EH (cell line): ENCODE measurements at places on chromosomes 4 and X.

DNA sequence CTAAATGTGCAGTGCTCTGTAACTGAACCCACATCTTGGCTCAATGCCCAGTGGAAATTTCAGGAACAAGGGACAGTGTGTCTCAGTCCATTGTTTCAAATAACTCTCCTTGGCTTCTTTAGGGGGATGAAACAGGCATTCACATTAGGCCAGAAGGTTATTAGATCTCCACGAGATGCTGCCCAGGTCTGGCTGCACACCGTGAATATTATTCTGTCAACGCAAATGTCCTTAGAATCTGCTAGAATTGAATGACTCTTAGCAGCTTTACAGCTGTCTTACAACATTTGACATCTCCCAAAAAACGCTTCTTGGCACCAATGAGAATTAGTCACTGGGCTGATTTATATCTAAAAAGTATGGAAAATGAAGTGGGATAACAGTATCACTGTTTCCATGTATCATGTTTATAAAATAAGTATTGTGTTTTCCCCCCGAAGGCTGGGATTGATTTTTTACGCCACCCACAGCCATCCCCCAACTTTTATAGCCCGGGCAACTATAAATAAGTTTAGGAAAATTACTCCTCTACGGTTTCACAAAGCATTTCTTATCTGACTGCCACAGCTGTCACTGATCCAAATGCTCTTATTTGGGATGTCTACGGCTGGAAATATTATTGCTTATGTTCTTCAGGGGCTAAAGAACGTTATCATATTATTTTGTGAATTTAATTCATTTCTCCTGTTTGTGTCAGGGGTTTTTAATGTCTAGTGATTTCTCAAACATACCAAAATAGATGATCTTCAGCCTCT, 559.7 kb upstream of the FAT1 start:
- DNase-seq, result peak; percentile 77

DNA sequence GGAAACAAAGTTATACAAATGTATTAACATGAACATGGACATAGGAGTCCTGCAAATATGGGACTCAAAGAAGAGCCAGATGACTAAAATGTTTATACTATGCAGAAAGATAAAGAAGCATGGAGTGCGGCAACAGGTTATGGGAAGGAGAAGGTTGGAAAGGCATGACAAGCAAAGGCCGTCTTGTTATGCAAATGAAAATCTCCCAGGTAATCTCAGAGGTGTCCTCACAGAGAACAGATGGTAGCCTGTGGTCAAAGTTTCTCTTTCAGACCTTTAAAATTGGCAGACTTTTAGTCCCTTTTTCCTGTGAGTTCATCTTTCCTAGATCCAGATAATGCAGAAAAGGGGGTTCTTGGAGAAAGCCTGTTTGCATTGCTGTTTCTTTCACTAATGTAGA, 116.4 kb upstream of the BEND4 start:
- DNase-seq, result no peak

DNA sequence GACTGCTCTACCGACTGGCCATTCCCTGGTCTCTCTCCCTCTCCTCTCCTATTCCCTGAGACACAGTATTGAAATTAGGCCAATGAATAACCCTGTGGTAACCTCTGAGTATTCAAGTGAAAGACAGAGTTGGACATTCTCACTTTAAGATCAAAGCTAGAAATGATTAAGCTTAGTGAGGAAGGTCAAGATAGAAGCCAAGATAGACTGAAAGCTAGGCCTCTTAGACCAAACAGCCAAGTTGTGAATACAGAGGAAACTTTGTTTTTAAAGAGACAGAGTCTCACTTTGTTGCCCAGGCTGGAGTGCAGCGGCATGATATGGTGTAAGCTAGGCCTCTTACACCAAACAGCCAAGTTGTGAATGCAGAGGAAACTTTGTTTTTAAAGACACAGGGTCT, 64.6 kb downstream of the KDM6A start:
- no peak for DNase-seq

GRCh38 chr4:189613207-189613606, 327.5 kb upstream of the FRG1 start:
- no peak for DNase-seq

DNA sequence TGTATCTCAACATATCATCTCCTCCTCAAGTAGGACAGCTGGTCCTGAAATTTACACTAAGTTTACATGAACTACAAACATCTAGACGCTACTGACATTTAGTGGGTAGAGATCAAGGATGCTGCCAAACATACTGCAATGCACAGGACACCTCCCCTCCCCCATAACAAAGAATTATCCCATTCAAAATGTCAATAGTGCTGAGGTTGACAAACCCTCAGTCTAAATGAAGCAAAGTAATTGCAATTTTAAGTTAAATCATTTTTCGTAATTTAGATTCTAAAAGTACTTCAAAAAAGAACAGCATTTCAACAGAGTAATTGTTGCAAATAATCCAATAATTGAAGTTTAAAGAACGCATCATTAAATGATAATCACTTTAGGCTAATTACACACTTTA, 1.2 kb downstream of the PRMT9 start:
- peak; percentile 3 for DNase-seq

DNA sequence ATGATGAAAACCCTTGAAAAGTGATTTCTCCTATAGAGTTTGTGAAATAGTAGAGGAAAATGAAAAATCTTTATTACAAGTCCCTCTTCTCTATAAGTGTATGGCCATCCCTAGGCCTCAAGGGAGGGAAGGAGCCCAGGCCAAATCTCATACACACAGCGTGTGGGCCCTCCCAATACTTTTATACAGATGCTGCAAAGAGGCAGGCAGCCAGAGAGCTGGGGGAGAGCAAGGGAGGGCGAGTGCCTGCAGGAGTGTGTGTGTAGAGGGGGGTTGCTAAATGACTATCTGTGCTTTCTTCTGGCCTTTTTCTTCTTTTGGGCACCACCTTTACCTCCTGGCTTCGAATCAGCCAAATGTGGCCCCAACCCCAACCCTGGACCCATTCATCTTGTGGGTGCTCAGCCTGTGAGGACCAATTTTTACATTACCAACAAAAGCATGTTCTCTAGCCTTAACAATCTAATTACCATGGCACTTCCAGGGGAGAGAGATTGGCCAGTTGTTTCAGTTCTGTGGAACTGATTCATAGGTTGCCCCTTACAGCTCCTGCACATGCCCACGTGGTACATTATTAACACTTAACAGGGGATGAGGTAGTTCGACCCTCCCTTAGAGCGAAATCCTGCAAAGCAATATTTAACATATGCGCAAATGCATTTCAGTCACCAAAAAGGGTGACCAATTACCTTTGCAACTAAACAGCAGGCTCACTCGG, 2.0 kb downstream of the GPC3 start:
- DNase-seq, result no peak
